ENCODE measurements at places on chromosomes 6 and 20. TPM values are rescaled to one million over a fixed set of nuclear protein-coding genes. Genes with fewer than 3 reads are reported as not detected.

Gene MYL9
- total RNA-seq = not detected

Gene KCNQ5
- total RNA-seq = 7.9 TPM

Gene FAM209A
- 1.2 TPM for total RNA-seq

Gene TFAP2D
- total RNA-seq = not detected

Gene SLC22A2
- total RNA-seq = not detected
